ENCODE measurements at places on chromosomes 5 and 9. TPM values are rescaled to one million over a fixed set of nuclear protein-coding genes. Genes with fewer than 3 reads are reported as not detected.

- DNase-seq, result no peak
Measured at GRCh38 chr5:132327252-132327955, 33.2 kb downstream of the SLC22A4 start.

DNA sequence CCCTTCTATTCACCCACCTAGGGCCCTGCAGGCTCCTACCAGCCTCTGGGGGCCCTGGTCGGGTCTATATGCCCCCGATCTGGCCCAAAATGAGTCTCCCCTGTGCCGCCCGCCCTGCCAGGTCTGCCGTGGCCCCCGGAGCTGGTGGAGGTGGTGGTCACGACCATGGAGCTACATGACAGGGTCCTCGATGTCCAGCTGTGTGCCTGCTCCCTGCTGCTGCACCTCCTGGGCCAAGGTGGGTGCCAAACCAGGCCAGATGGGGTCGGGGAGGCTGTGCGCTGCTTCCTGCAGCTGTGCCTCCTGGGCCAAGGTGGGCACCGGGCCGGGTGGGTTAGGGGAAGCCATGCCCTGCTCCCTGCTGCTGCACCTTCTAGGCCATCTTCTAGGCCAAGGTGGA, 17.5 kb downstream of the REXO4 start:
- no peak for DNase-seq

DNA sequence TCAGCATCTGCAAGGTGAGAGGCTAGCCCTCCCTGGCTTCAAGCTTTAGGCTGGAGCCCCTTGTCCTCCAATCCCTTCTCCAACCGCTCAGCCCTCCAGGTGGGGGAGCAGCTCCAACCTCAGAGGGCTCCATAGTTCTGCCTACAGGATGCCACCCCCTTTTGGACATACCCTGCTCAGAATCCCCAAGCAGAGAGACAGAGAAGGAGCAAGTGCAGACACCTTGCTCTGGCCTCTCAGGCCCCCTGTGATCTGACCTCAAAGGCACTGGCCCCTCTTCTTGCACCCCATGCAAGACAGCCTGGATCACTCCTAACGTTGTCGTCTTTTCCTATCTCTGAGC, 101.6 kb downstream of the C5orf15 start:
- no peak for DNase-seq

DNA sequence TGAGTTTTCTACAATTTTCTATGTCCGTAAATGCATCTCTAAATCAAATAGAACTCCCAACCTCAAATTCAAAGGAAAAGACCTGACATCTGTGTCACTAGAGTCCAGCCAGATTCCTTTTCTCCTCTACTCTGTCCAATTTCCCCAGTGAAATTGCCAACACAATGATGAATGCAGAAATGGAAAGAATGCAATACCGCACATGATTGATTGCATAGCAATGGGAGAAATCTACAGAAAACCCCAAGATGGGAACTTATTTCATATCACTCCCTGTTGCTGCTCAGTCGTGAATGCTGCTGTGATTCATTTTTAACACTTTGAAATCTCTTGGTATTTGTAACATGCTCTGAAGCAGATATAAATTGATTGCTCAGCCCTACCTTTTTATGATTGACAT, 355.1 kb upstream of the TUSC1 start:
- no peak for DNase-seq

DNA sequence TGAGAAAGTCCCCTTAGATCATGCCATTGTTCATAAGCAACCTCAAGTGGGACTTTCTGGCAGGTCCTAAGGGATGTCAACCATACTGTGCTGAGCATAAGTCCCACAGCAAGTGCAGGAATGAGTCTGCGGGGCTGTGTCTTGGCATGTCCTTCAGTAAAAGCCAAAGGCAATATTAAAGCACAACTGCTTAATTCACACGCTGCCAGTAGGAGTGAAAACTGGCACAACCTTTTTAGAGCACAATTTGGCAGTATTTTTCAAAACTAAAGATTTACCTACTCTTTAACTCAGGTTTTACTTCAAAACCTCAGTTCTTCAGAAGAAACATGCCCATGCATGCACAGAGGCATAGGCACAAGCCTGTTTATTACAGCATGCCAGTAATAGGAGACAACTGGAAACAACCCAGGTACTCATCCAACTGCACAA, 24.4 kb upstream of the SMAD5 start:
- DNase-seq, result no peak

DNA sequence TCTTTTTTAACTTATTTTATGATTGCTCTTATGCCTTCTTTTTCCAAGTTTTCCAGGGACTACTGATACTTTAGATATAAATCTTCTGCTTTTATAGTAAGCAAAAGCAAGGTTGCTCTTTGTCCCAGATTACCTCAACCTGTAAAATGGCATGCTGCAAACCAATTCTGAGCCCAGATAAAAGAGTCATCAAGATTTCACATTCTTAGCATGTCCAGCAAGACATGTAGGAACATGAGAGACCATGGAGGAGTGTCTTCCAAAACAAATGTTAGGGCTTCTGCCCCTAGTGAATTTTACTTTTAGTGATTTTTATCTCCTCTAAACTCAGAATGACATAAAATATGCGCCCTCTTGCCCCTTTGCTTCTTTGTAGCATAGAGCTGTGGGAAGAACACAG, 7.0 kb upstream of the CDC20B start:
- DNase-seq, result no peak

The AGXT2 gene
- not detected for total RNA-seq
